Omental fat pad (tissue), 4 donors: ENCODE measurements at places on chromosomes 3 and 15. TPM values are rescaled to one million over a fixed set of nuclear protein-coding genes. Genes with fewer than 3 reads are reported as not detected.

Gene ACKR4
- not detected for total RNA-seq

Gene ROPN1
- total RNA-seq: not detected

Gene PRR20G
- total RNA-seq: not detected

Gene CDHR4
- not detected for total RNA-seq

Gene SLC28A1
- total RNA-seq: not detected

Gene ACKR2
- total RNA-seq: 8.8 TPM

Gene CLDN18
- total RNA-seq: not detected
